Neuronal stem cell (in vitro differentiated cells): ENCODE measurements at places on chromosomes 11 and 22.

DNA sequence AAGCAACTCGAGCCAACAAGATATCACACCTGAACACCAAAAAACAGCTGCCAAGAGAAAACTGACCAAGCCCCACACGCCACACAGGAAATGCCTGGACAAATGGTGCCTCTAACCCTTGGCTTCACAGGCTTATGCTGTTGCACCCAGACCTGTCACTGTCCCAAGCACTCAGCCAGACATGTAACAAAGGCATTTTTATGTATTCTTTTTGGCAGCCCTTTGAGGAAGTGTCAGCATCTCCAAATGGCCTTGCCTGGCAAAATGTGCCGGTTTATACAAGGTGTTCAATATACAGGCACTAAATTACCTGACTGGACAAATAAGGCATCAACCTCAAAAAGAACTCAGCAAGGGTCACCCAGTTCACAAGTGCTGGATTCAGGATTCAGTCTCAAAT lies 6.1 kb downstream of the HDHD5 start:
- no peak for DNase-seq

- no peak for DNase-seq
Observed at GRCh38 chr11:132685174-132685611, 847.1 kb downstream of the OPCML start.

DNA sequence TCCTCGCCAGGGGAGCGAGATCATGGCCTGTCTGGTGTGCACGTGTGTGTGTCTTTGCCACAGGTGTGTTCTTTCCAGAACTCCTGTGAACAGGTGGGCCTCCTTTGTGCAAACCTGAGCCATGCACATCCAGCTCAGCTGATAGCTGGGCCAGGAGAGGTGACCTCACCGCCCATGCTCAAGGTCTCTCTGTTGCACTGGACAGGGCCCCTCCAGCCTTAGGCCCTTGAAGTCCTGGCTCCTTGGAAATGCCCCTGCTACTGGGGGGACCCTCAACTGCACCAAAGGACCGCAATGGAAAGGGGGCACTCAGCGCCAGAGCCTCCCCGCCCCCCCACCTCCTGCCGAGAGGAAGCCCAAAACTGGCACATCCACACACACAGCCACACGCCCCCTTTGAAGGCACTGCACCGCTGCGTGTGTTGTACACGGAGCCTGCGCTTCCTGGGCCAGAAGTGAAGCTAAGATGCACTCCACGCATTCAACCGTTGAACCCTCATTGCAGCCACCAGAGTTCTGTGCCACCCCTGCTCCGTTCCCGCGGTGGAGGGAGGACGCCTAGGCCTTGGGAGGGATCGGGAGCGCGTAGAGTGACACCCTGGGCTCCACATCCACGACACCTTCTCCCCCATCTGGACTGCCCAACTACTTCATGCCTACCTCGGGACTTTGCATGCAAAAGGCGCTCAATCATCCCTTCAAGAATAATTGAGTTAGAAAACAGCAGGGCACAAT lies 16.4 kb upstream of the IL2RB start:
- DNase-seq, result no peak

DNA sequence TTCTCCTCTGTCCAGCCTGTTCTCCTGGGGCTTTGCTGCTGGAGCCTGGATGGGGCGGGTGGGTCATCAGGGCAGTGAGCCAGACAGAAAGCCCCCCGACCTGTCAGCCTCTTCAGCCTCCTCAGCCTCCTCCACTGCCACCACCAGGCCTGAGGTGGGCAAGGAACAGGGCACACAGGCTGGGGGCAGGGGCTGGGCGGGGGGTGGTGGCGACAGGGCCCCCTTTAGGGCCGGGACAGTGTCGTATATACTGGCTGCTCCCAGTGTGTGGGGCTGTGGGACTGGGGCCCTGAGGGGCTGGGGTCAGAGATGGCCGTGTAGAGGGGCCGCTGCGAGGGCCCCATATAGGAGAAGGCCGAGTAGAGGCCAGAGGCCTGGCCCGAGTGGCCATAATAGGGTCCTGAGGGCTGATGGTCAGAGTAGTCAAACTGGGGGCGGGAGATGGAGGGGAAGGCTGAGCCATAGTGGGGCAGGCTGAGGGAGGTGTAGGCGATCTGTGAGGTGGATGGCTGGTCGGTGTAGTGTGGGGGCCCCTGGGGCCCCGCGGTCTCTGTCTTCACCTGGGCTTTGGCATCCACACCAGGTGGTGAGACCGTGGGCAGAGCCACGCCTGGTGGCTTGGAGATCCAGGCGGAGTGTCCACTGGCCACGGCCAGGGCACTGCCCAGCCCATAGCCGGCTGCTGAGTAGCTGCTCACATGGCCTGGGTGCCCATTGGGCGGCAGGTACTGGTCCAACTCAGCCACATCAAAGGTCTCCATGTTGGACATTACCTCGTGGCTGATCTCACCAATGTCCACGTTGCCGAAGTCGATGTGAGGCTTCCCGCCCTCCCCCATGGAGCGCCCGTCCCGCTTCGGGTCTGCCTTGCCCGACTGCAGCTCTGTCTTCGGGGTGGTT lies 10.8 kb downstream of the SOX10 start:
- DNase-seq, result no peak

GRCh38 chr11:126114486-126115126 lies 51.9 kb upstream of the CDON start:
- no peak for DNase-seq

GRCh38 chr11:57306940-57307565 lies 17.7 kb downstream of the TNKS1BP1 start:
- DNase-seq, result no peak

GRCh38 chr11:93719310-93719709 lies 22.0 kb downstream of the TAF1D start:
- DNase-seq, result no peak

DNA sequence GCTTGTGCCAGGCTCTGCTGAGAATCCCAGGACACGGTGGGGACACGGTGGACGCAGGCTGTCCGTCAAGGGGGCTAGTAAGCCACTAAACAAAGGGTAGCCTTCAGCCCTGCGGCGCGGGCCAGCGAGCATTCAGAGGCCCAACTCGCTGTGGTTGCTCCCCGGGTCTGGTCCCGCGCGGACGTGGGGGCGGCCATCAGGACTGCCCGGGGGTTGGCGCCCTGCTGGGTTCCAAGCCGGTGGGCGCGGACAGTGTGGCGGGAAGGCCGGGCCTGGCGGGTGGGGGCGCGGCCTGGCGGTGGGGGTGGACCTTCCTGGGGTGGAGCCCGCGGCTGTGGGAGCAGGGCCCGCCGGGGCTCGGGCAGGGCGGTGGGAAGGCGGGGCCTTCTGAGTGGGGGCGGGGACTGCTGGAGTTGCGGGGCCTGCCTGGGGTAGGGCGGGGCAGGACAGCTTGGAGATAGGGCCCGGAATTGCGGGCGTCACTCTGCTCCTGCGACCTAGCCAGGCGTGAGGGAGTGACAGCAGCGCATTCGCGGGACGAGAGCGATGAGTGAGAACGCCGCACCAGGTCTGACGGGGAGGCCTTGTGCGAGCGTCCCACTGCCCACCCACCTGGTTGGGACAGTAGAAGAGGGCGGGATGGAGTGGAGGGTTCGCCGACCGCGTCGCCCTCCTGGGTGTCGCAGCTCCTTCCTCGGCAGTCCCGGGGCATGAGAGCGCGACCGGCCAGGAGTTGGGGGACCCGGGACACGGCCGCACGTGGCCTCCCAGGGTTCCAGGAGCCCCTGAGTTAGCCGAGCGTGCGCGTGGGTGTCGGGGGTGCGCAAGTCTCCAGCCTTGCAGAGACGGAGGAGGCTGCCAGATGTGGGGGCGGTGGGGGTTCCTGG lies at the start of gene SERHL2:
TSS of gene SERHL2 (plus strand) at position 482 of the 887 bp plus-strand sequence. CDS start at position 547, 65 bp downstream.
- peak; percentile 78 for DNase-seq
